PC-9 (cell line): ENCODE measurements at places on chromosomes 6 and 20. TPM values are rescaled to one million over a fixed set of nuclear protein-coding genes. Genes with fewer than 3 reads are reported as not detected.

DNA sequence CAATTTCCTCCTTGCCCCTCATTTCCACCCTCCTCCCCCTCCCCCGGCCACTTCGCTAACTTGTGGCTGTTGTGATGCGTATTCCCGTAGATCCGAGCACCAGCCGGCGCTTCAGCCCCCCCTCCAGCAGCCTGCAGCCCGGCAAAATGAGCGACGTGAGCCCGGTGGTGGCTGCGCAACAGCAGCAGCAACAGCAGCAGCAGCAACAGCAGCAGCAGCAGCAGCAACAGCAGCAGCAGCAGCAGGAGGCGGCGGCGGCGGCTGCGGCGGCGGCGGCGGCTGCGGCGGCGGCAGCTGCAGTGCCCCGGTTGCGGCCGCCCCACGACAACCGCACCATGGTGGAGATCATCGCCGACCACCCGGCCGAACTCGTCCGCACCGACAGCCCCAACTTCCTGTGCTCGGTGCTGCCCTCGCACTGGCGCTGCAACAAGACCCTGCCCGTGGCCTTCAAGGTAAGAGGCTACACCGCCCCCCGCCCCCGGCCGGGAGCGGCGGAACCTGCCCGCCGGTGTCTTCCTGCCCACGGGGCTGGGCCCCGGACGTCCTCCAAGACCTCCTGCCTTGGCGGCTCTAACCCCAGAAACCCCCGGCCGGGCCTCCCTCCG lies 44.9 kb upstream of the SUPT3H start:
- H3K27me3 ChIP-seq, result no peaks in the 10 kb centered on the region
- peak overlapping the region; percentile 46; the same call in 1 of the 2 replicates for H3K27ac ChIP-seq
- peak overlapping the region; percentile 98 for H3K4me3 ChIP-seq

- no peak overlapping the region for H3K4me3 ChIP-seq
- H3K4me1 ChIP-seq, result peaks cover 3% of the 10 kb centered on the region
- H3K36me3 ChIP-seq, result peaks cover 32% of the 10 kb centered on the region; the same call in 1 of the 2 replicates
- DNase-seq, result no peak
- H3K27ac ChIP-seq, result no peak overlapping the region
Measured at GRCh38 chr20:49866051-49866450, 49.3 kb downstream of the SPATA2 start.

GRCh38 chr6:2744209-2744771 lies 6.4 kb downstream of the MYLK4 start:
- H3K4me1 ChIP-seq, result no peaks in the 10 kb centered on the region
- H3K27me3 ChIP-seq, result no peaks in the 10 kb centered on the region
- no peak for DNase-seq
- no peaks in the 10 kb centered on the region for H3K36me3 ChIP-seq

PROKR2 gene
- total RNA-seq, result not detected in 2 replicates

NHLRC1 gene
- 0.90 and 1.0 TPM in 2 replicates for total RNA-seq

DNA sequence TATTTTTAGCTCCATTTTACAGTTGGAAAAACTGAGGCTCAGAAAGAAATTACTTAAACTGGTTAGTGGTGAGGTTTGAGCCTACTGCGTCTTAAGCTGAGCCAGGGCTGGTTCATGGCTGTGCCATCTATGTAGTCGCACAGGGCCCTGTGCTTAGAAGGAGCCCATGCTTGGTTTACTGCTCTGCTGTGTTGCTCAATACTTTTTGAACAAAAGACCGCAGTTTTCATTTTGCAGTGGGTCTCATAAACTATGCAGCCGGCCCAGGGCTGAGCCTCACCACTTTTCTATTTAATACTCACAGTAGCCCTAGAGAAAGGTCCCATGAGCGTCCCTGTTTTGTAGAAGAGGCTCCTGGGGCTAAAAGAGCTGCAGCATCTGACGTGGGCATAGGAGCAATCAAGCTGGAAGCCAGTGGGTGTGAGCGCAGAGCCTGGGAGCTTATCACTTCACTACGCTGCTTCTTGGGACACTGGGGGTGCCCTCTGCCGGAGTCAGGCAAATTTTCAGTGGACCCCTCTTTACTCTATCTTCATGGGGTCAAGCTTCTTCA lies 501 bp downstream of the SIRPB2 start:
- peaks cover 47% of the 10 kb centered on the region for H3K4me1 ChIP-seq
- no peak for DNase-seq
- H3K27ac ChIP-seq, result peak overlapping the region; percentile 97
- H3K36me3 ChIP-seq, result no peaks in the 10 kb centered on the region
- H3K4me3 ChIP-seq, result no peak overlapping the region
- no peaks in the 10 kb centered on the region for H3K27me3 ChIP-seq

DNA sequence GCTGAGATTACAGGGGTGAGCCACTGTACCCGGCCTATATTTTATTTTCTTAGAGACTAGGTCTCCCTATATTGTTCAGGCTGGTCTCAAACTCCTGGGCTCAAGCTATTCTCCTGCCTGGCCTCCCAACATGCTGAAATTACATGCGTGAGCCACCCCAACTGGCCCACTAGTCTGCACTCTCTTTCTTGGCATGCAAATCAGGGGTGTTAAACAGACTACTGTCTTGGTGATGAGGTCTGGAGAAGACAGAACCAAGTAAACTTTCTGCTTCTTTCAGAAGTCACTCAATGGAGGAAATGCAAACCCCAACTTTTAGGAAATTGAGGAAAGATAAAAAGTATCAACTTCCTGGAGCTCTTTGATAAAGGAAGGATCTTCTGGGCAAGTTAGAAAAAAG lies 8.0 kb upstream of the TUBB2B start:
- H3K36me3 ChIP-seq, result no peaks in the 10 kb centered on the region
- no peaks in the 10 kb centered on the region for H3K27me3 ChIP-seq
- H3K4me1 ChIP-seq, result no peaks in the 10 kb centered on the region
- H3K4me3 ChIP-seq, result no peak overlapping the region

SLC17A2 gene
- total RNA-seq, result not detected in 2 replicates

DNA sequence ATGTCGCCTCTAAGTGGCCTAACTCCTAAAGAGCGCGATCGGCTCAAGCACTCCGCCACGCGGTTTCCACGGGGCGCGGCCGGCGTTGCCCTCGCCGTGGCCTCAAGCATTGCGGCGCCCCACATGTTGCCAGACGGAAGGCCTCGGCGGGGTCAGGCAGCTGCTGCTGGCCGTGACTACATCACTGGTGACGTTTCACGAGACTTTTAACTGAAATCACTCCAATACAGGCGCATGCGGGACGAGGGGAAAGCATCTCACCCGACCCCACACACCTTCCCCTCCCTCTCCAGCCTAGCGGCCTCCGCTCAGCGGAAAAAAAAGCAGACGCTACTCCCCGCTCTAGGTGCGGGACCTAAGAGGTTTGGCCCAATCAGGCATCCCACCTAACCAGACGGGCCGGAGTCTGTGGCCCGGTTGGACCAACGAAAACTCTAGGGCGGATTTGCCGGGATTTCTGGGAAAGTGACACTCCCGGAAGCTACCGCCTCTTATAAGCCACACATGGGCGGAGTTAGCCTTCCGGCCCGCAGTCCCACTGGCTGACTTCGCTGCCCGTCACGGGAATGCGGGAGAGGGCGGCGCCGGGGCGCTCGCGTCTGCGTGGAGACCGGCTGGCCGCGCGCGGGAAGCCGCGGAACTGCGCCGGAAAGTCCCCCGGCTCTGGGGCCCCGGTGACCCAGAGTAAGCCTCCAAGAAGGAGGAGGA lies at the start of gene NXT1:
NXT1 (plus strand) TSS at position 596 of the 708 bp plus-strand sequence. CDS start 3,251 bp downstream, outside the sequence.
- H3K4me1 ChIP-seq, result peaks cover 25% of the 10 kb centered on the region
- 0 out of 2 replicates have a peak, but pooled peaks cover 5% of the 10 kb centered on the region for H3K36me3 ChIP-seq
- peak within 1 kb of the TSS; percentile 98 for H3K27ac ChIP-seq
- peak within 1 kb of the TSS; percentile 91 for H3K4me3 ChIP-seq
- H3K27me3 ChIP-seq, result no peaks in the 10 kb centered on the region

DNA sequence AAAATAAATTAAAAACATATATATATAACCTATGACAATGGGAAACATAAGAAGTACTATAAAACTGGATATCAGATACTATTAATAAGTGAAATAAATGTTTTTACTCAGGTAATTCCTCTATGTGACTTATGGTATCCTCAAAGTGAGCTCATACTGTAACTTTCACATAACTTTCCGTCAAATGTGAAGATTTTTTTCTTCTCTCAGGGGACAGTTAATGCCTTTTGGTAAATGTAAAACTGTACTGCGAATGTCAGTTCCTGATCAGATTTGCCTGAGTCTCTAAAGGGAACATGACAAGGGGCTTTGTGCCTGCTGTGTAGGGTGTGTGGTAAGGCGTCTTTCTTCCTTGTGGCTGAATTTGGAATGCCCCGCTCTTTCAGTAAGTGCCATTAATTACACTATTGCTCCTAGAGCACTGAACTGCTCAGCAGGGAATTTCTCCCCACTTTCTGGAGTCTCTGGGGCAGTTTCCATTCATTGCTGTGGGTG lies 271.8 kb downstream of the PRL start:
- no peak overlapping the region for H3K4me3 ChIP-seq
- H3K4me1 ChIP-seq, result no peaks in the 10 kb centered on the region
- H3K36me3 ChIP-seq, result no peaks in the 10 kb centered on the region
- no peak overlapping the region for H3K27ac ChIP-seq
- no peak for DNase-seq
- no peaks in the 10 kb centered on the region for H3K27me3 ChIP-seq

DNA sequence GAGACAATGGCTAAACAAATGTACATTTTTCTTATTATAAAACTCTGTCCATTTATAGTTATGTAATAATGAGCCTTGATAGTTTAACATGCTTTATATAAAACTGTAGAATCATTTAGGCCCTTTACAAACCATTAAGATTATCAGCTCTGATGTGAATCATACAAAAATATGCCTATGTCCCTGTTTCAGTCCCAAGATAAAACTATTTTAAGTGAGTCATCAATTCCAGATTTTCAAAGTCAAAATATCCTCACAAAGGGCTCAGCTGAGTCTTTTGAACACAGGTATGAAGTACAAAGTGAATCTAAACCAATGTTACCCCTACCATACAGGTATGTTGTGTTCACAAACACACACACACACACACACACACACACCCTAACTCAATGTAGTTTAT lies 88.0 kb downstream of the PTPRK start:
- no peak overlapping the region for H3K4me3 ChIP-seq
- H3K36me3 ChIP-seq, result no peaks in the 10 kb centered on the region
- DNase-seq, result peak; percentile 46
- peaks cover 9% of the 10 kb centered on the region; the same call in 1 of the 2 replicates for H3K4me1 ChIP-seq
- no peak overlapping the region for H3K27ac ChIP-seq

GRCh38 chr6:44020148-44020547 lies 107.1 kb downstream of the MRPL14 start:
- no peaks in the 10 kb centered on the region for H3K27me3 ChIP-seq
- H3K4me1 ChIP-seq, result peaks cover 12% of the 10 kb centered on the region
- peaks cover 8% of the 10 kb centered on the region; the same call in 1 of the 2 replicates for H3K36me3 ChIP-seq
- H3K27ac ChIP-seq, result no peak overlapping the region
- no peak for DNase-seq
- no peak overlapping the region for H3K4me3 ChIP-seq

SAMD3 gene
- total RNA-seq, result not detected in 2 replicates

DNA sequence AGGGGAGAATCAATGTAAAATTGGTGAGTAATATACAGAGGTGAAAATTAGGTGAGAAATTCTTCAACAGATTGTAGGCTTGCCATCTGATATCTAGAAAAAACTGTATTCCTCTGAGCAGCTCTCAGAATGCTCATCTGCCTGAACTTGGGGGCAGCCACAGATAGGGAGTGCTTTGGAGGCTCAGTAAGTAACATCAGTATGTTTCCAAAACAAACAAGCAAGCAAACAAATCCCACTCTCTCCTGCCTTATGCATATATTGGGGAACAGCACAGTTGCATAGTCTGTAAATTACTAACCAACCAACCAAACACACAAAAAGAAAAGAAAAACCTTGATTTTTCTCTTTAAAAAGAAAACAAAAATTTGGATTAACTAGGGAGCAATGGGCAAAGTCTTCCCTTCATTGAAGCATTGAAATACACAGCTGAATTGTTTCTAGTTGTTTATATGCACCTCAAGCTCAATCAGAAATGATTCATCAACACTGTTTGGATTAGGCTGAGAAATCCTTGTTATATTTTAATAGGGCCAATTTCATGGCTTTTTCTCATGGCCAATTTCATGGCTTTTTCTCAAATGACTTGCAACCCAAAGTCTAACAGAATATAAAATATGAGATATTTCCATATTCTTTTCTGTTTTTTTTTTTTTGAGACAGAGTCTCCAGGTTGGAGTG lies 50.1 kb upstream of the DEK start:
- H3K4me3 ChIP-seq, result no peak overlapping the region
- H3K27ac ChIP-seq, result no peak overlapping the region
- DNase-seq, result no peak
- H3K36me3 ChIP-seq, result no peaks in the 10 kb centered on the region

DNA sequence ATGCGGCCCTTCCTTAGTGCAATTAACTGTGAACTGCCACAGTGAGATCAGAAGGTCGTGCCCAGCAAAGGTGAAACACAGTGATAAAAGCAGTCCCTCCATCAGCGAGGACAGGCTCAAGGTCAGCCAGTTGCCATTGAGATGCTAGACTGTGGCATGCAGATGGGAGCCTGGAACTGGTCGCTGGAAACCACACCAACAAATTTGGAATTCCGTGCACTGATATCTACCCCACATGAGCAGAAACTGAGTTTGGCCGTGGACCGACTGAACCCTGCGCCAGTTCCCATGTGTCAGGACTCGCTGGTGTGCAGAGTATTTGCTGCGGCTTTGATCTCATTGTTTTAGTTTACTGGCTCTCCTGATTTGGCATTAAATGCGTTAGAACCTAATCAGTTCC lies 125.6 kb upstream of the QKI start:
- H3K4me3 ChIP-seq, result no peak overlapping the region
- no peak overlapping the region for H3K27ac ChIP-seq
- H3K4me1 ChIP-seq, result no peaks in the 10 kb centered on the region
- DNase-seq, result no peak
- no peaks in the 10 kb centered on the region for H3K36me3 ChIP-seq

TTLL9 gene
- 1.5 and 1.8 TPM in 2 replicates for total RNA-seq

- no peak for DNase-seq
- H3K27me3 ChIP-seq, result peaks cover 12% of the 10 kb centered on the region; the same call in 1 of the 2 replicates
- no peak overlapping the region for H3K4me3 ChIP-seq
- no peak overlapping the region for H3K27ac ChIP-seq
- H3K36me3 ChIP-seq, result no peaks in the 10 kb centered on the region
Measured at GRCh38 chr20:1845163-1845523, 50.1 kb upstream of the SIRPA start.

HLA-DQA2 gene
- not detected in 2 replicates for total RNA-seq

DNA sequence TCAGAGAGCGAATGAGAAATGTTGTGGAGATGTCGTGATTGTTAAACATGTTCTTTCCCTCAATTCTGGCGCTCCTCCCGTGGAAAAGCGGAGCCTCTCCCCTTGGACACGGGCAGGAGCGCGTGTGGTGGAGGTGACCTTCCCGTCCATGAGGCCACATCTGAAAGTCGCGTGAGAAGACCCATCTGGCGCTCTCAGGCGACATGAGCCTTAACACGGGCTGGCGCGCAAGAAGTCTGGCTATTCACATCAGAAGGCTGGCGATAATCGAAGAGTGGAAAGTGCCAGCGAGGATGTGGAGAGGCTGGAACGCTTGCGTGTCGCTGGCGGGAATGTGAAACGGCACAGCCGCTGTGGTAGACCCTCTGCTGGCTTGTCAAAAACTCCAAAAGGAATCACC lies 341.3 kb downstream of the ZFAND3 start:
- no peak overlapping the region for H3K4me3 ChIP-seq
- no peaks in the 10 kb centered on the region for H3K4me1 ChIP-seq
- no peak for DNase-seq
- H3K27ac ChIP-seq, result no peak overlapping the region
- H3K27me3 ChIP-seq, result no peaks in the 10 kb centered on the region
- no peaks in the 10 kb centered on the region for H3K36me3 ChIP-seq

- no peaks in the 10 kb centered on the region for H3K4me1 ChIP-seq
- no peaks in the 10 kb centered on the region for H3K27me3 ChIP-seq
- peaks cover 35% of the 10 kb centered on the region for H3K36me3 ChIP-seq
- no peak for DNase-seq
- H3K4me3 ChIP-seq, result no peak overlapping the region
- no peak overlapping the region for H3K27ac ChIP-seq
Measured at GRCh38 chr20:32142991-32143390, 33.5 kb downstream of the TM9SF4 start.
